ENCODE measurements at places on chromosomes 5 and 9.

DNA sequence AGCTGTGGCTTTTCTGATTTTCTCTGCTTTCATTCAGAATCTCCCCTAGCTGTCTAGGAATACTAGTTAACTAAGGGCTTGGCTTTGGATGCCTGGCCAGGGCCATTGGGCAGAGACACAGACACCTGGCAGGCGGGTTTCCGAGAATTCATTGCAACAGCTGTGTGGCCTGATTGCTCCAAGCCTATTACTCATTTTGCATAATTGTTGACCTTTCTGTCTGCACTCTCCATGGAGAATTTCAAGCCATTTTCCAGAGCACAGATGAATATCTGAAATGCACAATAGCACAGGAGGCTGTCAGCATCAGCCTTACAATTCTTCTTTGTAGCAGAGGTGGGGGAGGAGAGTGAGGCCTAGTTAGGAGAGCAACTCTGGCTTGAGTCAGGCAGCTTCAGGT lies 310.5 kb downstream of the DMAC1 start:
- no peaks in the 10 kb centered on the region for H3K27me3 ChIP-seq
- H3K27ac ChIP-seq = no peak overlapping the region
- H3K36me3 ChIP-seq = no peaks in the 10 kb centered on the region
- H3K4me1 ChIP-seq = no peaks in the 10 kb centered on the region

- peaks cover 4% of the 10 kb centered on the region for H3K27me3 ChIP-seq
- DNase-seq = no peak
- peaks cover 16% of the 10 kb centered on the region for H3K4me1 ChIP-seq
- no peak overlapping the region for H3K27ac ChIP-seq
Observed at GRCh38 chr9:132634327-132634726, 35.5 kb downstream of the DDX31 start.

GRCh38 chr9:116539549-116539948 lies 147.6 kb upstream of the TRIM32 start:
- H3K27ac ChIP-seq = no peak overlapping the region
- H3K4me3 ChIP-seq = no peak overlapping the region
- peaks cover 7% of the 10 kb centered on the region for H3K36me3 ChIP-seq
- H3K4me1 ChIP-seq = no peaks in the 10 kb centered on the region

DNA sequence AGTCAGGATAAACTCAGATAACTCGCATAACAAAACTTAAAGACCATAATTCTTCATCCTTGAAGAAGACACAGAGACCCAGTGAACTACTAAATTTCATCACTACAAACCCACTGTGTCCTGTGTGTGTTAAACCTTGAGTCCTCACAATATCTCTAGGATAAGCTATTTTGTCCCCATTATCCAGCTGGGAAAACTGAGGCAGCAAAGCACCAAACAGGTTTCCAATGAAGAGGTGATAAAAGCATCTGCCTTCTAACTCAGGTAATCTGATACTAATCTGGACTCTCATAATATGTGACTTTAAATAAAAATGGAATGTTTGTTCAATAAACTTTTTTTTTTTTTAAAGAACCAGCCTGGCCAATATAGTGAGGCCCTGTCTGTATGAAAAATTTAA lies 62.7 kb upstream of the PPP2CA start:
- H3K36me3 ChIP-seq = peaks cover 5% of the 10 kb centered on the region
- H3K27me3 ChIP-seq = no peaks in the 10 kb centered on the region
- no peak overlapping the region for H3K27ac ChIP-seq
- no peak overlapping the region for H3K4me3 ChIP-seq
- DNase-seq = no peak
- no peaks in the 10 kb centered on the region for H3K4me1 ChIP-seq

DNA sequence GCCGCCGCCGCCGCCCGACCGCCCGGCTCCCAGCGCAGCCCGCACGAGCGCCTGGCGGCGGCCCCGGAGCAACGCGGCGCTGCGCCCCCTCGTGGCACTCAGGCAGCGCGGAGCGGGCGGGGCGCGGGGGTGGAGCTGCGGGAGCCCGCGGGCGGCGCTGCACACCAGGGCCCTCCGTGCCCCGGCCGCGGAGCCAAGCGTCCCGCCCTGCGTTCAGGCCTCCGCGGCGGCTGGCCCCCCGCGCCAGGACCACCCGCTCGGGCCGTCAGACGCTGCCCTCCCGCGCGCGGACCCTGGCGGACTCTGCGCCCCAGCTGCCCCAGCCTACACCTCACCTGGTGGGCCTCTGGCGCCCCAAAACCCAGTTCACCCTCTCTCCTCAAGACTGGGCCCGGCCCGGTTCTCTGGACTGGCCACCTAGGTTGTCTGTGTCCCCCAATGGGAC lies at the start of gene RASGEF1C:
TSS of gene RASGEF1C (minus strand) at position 75 of the 445 bp plus-strand sequence. CDS start 71,159 bp downstream, outside the sequence.
- peaks cover 19% of the 10 kb centered on the region for H3K27me3 ChIP-seq
- peaks cover 10% of the 10 kb centered on the region for H3K4me1 ChIP-seq
- no peak within 1 kb of the TSS for H3K27ac ChIP-seq
- H3K36me3 ChIP-seq = peaks cover 4% of the 10 kb centered on the region
